Hematopoietic multipotent progenitor cell (in vitro differentiated cells): ENCODE measurements at places on chromosomes 16 and 17.

DNA sequence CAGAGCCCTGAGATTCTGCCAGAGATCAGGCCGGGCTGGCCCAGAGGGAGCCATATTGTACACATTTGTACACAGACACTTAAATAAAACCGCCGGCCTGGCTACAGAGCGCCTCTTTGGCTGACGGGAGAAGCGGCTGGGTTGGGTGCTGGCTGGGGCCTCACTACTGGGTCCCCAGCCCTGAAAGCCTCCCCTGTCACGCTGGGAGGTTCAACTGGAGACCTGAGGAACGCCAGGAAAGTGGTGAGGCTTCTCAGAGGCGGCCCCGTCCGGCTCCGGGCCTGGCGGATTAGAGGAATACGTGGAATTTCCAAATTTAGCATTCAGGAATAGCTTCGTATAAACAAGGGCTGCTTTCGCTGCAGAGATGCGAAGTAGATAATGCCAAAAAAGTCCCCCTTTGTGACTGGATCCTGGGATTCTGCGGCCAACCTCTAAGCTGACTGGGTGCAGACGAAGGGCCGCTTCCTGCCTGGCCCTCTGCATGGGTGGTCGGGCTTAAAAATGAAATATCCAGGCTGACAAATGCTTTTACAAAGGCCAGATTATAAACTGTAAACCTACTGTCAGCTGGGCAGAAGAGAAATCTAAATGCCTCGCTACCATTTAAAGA is 252.4 kb downstream of the IRF8 start:
- no peak for DNase-seq

DNA sequence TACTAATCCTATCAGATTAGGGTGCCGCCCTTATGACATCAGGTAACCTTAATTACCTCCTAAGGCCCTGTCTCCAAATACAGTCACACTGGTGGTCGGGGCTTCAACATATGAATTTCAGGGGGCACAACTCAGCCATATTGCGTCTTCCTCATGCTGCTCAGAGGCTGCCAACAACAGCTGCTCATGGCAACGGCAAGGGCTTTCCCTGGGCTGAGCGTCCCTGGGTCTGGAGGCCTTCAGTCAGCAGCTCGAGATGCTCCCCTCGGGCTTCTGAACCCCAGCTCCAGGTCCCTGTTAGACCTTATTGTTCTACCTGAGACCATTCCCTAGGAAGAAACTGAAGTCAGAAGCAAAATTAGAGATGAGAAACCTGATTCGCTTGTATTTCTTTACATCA is 157.2 kb downstream of the TMEM132E start:
- DNase-seq: no peak

DNA sequence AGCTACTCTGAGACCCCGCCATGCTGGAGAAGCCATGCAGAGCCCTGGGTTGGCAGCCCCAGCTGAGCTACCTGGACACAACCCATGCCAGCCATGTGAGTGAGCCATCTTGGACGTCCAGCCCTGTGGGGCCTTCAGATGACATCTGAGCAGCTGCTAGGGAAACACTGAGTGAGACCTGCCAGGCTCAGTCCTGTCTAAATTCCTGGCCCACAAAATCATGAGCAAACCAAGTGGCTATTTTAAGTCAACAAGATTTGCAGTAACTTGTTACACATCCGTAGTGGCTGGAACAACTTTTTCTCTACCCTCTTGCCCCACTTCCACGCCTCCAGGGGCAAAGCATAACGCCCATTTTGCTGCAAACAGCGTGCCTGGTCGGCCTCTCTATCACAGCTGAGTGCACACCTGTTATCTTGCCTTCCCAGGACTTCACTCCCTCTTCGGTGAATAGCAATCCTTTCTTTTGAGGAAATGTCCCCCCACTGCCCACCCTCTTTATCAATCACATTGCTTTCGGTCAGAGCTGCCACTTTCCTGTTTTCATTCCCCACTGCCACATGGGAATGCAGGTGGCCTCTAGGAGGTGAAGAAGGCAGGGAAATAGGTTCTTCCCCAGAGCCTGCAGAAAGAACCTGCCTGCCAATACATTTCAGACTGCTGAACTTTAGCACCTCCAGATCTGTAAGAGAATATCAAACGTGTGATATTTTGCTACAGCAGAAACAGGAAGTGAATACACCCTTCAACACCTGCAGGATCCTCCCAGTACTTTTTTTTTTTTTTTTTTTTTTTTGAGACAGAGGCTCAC is 7.4 kb upstream of the SCIMP start:
- no peak for DNase-seq

DNA sequence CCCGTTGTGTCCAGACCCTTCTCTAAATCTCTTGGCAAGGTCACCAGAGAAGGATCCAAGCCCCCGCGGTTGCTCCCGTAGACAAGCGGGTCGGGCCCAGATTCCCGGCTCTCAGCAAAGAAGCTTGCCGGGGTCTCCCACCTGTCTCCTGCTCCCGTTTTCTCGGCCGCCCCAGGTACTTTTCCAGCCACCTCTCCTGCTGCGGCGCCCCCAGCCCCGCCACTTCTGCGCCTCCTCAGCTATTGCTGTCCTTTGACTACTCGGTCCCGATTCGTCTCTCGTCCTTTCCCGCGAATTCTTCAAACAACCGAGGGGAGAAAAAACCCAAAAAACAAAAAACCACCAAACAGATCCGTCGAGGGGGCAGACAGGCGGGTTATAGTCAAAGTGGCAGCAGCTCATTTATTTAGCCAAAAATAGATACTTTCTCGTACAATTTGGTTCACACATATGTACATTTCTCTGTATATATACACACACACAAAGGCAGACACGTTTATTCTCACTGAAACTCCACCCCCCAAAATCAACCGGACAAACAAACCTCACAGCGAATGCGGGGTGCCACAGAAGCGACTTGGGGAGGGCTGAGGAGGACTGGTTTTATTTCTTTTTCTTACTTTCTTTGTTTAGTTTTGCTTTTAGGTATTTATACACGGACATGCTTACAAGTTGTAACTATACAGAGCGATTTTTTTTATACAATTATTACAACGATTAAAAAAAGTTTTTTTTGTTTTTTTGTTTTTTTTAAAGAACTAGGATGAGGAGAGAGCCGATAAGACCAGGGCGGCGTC is 3.5 kb downstream of the IRX3 start:
- DNase-seq: no peak

GRCh38 chr17:50176559-50177357 is 11.0 kb downstream of the SGCA start:
- DNase-seq: no peak
